Putamen (tissue), 1 donor: ENCODE measurements at places on chromosomes 6 and 20.

GRCh38 chr6:88840796-88841539, 122.5 kb downstream of the RNGTT start:
- DNase-seq, result no peak

DNA sequence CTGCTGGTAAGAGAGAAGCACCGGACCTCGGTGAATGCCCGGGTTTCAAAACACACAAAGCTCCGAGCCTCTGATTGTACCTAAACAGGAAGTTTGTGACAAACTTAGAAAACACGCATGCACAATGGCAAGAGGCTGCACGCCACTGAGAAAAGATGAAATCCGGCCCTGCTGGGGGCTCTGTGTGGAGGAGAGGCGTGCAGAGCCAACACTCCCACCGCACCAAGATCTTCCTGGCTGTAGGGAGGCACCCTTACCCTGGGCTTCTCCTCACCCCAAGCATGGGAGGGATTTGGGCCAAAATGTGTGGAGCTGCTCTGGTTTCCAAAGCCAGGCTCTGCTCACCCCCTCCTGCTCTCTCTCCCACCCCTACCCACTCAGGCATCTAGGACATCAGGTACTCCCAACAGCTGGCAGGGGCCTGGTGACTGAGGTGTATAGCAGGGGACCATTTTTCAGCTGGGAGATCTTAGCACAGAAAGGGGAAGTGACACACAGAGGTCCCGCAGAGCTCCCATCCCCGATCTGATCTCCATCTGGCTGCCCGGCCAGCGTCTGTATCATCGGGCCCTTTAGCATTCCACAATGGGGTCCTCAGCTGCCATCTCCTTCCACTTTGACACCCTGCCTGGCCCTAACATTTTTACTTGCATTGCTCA, 84.2 kb downstream of the TRERF1 start:
- no peak for DNase-seq

DNA sequence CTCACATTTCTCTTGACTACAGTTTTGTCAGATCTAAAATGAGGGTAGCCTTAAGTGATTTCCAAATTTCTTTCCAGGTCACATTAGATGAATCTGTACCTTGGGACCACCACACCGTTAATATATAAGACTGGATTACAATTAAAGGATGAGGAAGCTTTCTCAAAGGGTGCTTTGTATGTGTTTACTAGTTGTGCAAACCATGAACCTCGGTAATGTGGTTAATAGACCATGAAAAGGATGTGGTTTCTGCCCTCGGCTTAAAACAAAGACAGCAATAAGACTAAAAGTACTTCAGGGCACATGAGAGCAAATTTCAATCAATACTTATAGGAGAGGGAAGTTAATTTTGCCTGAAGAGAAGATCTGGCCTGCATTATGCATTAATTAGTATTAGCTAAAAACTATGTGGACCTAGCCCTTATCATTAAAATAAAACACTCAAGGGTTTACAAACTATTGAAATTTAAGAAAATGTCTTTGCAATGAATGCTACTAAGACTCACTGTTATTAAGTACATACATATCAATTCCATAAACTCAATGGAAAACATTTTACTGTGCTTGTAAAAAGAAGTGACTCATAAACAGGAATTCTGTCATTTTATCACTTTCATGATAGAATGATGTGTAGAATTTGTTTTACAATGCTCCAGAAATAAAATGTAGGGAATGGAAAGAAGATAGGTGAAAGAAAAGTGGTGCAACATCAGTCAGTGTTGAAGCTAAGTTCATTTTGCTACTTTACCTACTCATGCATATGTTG, 936 bp upstream of the TMX4 start:
- DNase-seq, result no peak

DNA sequence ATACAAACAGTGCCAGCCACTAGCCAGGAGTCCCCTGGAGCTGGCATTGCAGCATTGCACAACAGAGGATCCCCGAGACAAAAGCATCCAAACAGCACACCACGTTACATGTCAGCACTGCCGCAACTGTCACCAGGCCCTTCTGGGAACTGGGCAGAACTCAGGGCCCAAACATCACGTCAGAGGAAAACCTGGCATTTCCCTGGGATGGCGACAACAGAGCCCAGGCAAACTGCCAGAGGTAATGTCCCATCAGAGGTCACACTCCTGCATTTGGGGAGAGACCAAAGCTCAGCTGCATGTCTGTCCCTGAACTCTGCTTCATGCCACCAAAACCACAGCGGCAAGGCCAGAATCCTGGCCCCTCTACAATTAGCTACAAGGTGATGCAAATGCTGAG, 36.3 kb downstream of the PPP1R3G start:
- DNase-seq, result no peak

- no peak for DNase-seq
Observed at GRCh38 chr6:3779574-3779849, 28.0 kb upstream of the PXDC1 start.

DNA sequence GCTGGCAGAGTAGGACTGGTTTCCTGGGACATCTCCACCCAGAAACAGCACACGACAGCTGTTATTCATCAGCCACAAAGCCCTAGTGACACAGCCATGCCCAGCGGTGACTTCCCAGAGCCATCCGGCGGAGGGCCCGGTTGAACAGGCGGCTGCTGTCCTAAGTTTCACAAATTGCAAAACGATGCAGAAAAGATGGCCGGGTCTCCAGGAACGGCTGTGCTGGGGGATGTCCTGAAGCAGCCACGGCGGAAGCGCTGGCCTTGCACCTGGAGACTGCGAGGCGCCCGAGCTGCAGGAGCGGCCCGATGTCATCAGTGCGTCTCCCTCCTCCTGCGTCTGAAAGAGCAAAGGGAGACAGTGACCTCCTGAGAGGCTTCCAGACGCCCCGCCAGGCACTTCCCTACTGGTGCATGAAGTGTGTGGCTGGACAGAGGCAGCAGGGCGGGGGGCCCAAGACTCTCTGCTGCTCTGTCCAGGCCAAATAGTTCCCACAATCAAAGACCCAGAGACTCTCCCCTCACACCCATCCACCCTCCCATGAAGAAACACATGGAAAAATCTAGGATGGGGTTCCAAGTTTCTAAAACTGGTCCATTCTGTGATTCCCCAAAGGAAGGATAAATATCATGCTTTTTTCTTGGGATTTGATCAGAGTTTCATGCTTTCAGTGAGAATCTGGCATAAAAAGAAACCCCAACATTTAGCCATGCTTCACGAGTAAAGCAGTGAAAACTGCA, 44.0 kb downstream of the SSR1 start:
- DNase-seq, result no peak

DNA sequence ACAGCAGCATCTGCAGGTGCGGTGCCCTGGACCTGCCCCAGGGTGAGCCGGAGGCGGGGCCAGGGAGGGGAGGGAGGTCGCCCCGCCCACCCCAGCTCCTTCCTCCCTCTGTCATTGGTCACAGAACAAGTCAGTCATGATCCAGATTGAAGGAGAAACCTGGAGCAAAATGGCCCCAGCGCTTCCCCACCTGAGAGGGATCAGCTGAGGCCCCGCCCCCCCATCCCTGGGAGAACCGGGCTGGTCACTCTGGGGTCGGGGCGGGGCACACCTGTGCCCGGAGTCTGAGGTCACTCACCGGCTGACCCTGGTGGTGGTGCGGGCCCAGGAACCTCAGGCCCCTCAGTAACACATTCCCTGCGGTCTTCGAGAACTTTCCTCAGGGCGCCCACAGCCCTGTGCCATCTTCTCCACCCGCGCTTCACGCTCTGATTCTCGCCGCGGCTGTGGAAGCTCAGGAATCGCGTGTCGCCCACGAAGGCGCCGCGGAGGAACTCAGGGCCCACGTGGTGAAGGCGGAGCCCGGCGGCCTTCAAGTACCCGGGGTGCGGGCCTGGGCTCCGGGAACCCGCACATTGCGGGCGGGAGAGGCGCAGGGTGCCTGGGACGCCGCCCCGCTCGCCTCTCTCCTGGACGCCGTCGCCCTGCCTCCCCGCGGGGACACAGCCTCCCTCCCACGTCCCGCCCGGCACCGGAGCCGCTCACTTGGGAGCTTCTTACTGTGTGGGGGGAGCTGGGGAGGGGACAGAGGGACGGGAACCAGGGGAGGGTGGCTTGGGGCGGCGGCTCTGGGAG, 36.4 kb upstream of the HLA-C start:
- no peak for DNase-seq

GRCh38 chr6:158536891-158537798, 22.7 kb upstream of the TMEM181 start:
- DNase-seq, result peak; percentile 67

DNA sequence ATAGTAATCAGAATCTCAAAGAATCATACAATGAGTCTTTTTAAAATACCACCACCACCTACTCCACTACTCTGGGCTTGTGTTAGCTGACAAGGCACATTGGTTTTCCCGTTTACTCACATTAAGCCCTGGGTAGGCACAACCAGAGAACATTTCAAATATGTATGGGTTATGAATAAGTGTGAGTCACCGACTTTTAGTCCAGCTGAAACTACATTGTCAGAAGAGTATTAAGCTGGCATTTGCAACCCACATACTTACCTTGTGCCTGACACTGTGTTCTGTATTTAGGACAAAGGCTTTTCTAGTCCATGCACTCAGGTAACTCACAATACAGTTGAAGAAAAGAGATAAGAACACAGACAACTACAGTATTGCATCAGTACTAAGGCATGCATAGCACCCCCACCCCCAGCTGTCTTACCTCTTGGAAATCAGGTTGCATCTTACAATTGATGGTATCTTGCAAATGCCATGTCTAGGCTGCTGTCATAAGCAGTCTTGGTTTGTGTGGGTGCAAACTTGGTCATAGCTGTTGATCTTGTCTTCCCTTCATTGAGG, 40.3 kb upstream of the AHI1 start:
- DNase-seq, result no peak

GRCh38 chr6:21201187-21201586, 392.4 kb upstream of the SOX4 start:
- no peak for DNase-seq

- DNase-seq, result no peak
Observed at GRCh38 chr6:24646771-24647170, 780 bp upstream of the KIAA0319 start.

GRCh38 chr6:89375427-89376267, 23.1 kb upstream of the UBE2J1 start:
- no peak for DNase-seq

DNA sequence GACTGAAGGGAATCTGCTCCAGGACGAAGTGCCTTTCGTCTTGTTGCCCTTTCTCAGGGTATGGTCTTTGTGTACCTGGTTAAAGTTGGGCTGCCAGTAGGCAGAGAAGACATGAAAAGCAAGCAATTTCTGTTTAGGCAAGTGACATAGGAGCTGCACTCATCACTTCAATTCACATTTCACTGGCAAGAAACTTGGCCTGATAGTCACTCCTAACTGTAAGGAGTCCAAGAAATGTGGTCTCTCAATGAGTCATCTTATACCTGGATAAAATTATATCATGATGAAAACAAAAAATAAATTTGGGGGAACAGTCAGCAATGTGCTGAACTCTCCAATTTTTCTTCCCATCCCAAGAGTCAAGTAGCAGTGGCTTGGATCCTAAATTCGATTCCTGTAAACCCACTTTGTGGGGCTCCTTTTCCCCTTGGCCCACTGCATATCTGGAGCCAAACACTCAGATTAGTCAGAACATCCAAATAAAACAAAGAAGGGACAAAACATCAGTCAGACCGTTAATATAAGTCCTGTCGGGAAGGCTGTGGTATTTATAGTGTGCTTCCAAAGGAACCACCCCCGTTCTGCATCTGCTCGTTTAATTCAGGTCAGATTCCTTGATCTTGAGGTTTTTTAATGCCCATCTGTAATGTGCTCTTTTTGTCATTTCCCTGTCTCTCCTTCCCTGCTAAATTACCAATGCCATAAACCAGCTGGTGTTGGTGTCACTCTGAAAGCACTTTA, 5.0 kb upstream of the GABRR1 start:
- no peak for DNase-seq

- DNase-seq, result peak; percentile 33
Observed at GRCh38 chr6:132568611-132569010, 1.5 kb upstream of the TAAR6 start.

DNA sequence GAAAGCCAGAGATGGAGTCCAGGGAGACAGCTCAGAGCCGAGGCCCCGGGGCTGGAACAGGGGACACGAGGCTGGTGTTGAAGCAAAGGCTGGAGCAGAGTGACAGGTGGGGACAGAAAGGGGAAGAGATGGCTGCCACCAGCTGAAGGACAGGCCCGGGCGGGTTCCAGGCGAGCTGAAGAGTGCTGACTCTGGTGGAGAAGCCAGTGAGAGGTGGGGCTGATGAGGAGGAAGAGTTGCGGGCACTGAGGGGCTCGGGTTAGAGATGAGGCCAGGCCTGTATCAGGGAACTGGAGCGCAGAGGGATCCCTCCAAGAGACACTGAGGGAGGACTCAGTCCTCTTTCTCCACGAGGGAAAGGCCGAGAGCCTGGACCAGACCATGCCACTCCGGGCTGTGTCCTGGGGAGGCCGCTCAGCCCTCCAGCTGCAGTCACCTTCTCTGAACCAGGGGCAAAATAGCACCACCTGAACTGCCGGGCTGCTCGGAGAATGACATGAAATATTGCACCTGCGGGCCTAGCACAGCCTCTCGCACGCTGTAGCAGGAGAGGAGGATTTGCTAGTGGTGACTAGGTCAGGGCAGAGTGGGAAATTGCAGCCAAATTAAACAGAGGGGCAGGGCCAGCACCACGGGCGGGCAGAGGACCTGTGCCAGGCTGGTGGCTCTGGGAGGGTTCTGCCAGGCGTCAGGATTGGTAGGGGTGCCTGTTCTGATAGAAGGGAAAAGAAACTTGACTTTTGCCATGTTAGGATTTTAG, 175.9 kb downstream of the ZDHHC14 start:
- no peak for DNase-seq

- DNase-seq, result no peak
Observed at GRCh38 chr20:6680441-6680840, 87.0 kb upstream of the BMP2 start.

GRCh38 chr6:158322724-158323560, 10.7 kb downstream of the TULP4 start:
- peak; percentile 64 for DNase-seq

DNA sequence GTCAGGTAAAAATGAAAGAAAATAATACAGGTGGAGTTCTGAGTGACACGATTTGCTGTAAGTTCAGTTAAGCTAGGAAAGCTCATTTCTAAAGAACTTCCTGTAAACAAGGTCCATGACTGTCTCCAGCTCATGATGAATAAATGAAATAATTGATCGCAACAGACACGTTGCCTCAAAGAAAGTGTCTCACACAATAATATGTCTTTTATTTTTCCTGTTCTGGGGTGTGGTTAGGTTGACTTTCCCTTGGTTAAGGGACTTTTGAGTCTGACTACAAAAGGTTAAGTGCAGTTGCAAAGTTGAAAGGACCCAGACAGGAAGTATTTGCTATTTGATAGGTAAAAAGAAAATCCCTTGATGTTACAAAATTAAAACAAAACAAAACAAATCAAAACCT, 304.2 kb upstream of the PRDM1 start:
- no peak for DNase-seq

DNA sequence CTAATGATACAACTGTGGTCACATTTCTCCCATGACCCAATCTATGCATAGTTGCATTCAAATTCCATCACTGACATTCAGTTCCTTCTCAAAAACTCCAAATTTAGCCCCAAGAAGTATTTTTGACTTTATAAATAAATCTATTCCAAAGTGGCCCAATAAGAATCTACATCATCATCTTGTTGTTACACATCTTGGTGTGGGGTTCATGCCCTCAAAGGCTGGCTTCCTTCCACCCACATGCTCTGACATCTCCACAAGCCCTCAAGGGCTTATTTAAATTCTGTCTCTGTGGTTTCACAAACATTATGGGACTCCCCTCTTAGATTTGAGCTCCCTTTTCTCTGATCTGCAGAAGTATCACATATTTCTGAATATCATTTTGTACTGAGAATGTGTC, 585.3 kb upstream of the BTBD3 start:
- DNase-seq, result no peak

- no peak for DNase-seq
Observed at GRCh38 chr6:167291623-167292300, 647 bp downstream of the UNC93A start.
